ENCODE measurements at places on chromosomes 4 and X. TPM values are rescaled to one million over a fixed set of nuclear protein-coding genes. Genes with fewer than 3 reads are reported as not detected.

- peaks cover 43% of the 10 kb centered on the region for H3K4me1 ChIP-seq
- DNase-seq = no peak
- no peaks in the 10 kb centered on the region for H3K27me3 ChIP-seq
Measured at GRCh38 chrX:48935301-48935670, 16.5 kb upstream of the PIM2 start.

Gene H2BW2
- not detected for total RNA-seq

- no peak overlapping the region for H3K4me3 ChIP-seq
- no peak for DNase-seq
- H3K4me1 ChIP-seq = peaks cover 25% of the 10 kb centered on the region
- no peaks in the 10 kb centered on the region for H3K27me3 ChIP-seq
Measured at GRCh38 chr4:77023920-77024319, 51.9 kb downstream of the CCNI start.

DNA sequence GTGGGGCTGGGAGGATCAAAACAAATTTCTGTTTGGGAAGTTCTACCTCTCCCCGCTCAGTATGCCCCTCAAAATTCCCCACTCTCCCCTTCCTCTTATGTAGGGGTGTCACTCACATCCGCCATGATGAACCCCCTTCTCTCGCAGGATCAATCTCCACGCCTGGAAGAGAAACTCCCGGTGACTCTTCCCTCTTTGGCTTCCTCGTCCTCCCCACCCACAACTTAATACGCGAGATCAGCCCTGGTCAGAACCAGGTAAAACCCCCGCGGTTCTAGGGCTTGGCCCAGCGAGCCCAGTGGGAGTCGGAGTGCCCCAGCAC lies 427 bp downstream of the LAMTOR3 start:
- no peak for DNase-seq
- H3K4me1 ChIP-seq = peaks cover 29% of the 10 kb centered on the region
- no peaks in the 10 kb centered on the region for H3K27me3 ChIP-seq
- H3K4me3 ChIP-seq = peak overlapping the region; percentile 97

Gene MAGEA12
- not detected for total RNA-seq

- H3K27me3 ChIP-seq = peaks cover 8% of the 10 kb centered on the region
- DNase-seq = no peak
- H3K36me3 ChIP-seq = no peaks in the 10 kb centered on the region
Measured at GRCh38 chr4:41140410-41140809, 73.9 kb downstream of the APBB2 start.

Gene POLR2B
- 77.7 TPM for total RNA-seq

- H3K27ac ChIP-seq = no peak overlapping the region
- H3K4me1 ChIP-seq = peaks cover 8% of the 10 kb centered on the region
Measured at GRCh38 chr4:133150486-133151340, 1.6 kb downstream of the PCDH10 start.

GRCh38 chr4:32519060-32519459 lies 1798.9 kb downstream of the PCDH7 start:
- H3K27me3 ChIP-seq = no peaks in the 10 kb centered on the region
- H3K36me3 ChIP-seq = no peaks in the 10 kb centered on the region
- no peak for DNase-seq
- H3K4me1 ChIP-seq = no peaks in the 10 kb centered on the region
- H3K4me3 ChIP-seq = no peak overlapping the region

Gene PLXNA3
- 78.6 TPM for total RNA-seq

Gene GYPB
- not detected for total RNA-seq

- H3K36me3 ChIP-seq = no peaks in the 10 kb centered on the region
- H3K4me1 ChIP-seq = no peaks in the 10 kb centered on the region
- no peak overlapping the region for H3K27ac ChIP-seq
Measured at GRCh38 chr4:84091266-84091665, 407.8 kb downstream of the NKX6-1 start.

DNA sequence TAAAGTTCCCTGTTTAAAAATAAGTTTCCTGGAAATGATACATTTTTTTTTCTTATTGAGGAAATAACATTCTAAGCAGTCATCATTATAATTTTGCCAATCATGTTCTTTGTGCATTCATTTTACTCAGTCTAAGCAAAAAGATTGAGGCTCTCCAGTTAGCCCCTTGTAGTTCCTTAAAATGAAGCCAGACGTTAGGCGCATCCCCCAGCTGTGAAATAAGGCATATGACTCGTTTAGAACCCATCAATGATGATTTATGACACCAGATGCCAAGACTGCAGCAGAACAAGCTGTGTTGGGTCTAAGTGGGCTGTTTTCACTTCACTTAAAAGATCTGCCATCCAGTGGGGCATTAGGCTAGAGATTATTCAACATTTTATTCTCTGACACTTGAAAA lies 17.0 kb downstream of the PDGFC start:
- no peaks in the 10 kb centered on the region for H3K27me3 ChIP-seq
- H3K4me1 ChIP-seq = no peaks in the 10 kb centered on the region
- DNase-seq = no peak

DNA sequence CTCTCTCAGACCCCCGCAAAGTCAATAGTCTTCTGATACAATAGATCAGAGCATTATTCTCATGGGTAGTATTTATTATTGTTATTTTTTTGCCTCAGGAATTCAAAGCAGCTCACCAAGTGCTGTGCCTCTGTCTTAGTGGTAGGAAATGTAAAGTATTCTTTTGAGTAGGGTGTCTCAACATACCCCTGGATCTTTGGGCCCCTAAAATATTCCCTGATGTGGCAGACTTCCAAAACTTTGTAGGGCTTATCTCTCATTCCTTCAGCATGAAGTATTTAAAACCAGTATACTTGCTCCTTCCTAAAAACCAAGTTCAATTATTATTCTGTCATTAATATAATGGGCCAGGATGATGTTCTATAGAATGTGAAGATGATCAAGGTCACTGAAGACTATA lies 115.3 kb upstream of the ZNF827 start:
- no peak overlapping the region for H3K4me3 ChIP-seq
- DNase-seq = no peak
- no peak overlapping the region for H3K27ac ChIP-seq
- H3K36me3 ChIP-seq = peaks cover 2% of the 10 kb centered on the region
- H3K4me1 ChIP-seq = peaks cover 2% of the 10 kb centered on the region
- H3K27me3 ChIP-seq = peaks cover 6% of the 10 kb centered on the region

DNA sequence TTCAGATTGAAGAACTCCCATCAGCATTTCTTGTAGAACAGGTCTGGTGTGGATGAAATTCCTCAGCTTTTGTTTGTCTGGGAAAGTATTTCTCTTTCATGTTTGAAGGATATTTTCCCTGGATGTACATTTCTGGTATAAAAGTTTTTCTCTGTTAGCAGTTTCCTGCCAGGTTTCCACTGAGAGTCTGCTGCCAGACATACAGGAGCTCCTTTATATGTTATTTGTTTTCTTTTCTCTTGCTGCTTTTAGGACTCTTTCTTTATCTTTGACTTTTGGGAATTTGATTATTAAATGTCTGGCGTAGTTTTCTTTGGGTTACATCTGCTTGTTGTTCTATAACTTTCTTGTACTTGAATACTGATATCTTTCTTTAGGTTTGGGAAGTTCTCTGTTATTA lies 486.5 kb downstream of the ARAP2 start:
- DNase-seq = no peak
- H3K27ac ChIP-seq = no peak overlapping the region
- H3K4me3 ChIP-seq = no peak overlapping the region
- no peaks in the 10 kb centered on the region for H3K36me3 ChIP-seq
- no peaks in the 10 kb centered on the region for H3K4me1 ChIP-seq

- H3K4me1 ChIP-seq = no peaks in the 10 kb centered on the region
- DNase-seq = no peak
- no peak overlapping the region for H3K27ac ChIP-seq
- H3K27me3 ChIP-seq = peaks cover 38% of the 10 kb centered on the region
- H3K4me3 ChIP-seq = no peak overlapping the region
Measured at GRCh38 chr4:185950891-185951290, 118.1 kb upstream of the TLR3 start.

DNA sequence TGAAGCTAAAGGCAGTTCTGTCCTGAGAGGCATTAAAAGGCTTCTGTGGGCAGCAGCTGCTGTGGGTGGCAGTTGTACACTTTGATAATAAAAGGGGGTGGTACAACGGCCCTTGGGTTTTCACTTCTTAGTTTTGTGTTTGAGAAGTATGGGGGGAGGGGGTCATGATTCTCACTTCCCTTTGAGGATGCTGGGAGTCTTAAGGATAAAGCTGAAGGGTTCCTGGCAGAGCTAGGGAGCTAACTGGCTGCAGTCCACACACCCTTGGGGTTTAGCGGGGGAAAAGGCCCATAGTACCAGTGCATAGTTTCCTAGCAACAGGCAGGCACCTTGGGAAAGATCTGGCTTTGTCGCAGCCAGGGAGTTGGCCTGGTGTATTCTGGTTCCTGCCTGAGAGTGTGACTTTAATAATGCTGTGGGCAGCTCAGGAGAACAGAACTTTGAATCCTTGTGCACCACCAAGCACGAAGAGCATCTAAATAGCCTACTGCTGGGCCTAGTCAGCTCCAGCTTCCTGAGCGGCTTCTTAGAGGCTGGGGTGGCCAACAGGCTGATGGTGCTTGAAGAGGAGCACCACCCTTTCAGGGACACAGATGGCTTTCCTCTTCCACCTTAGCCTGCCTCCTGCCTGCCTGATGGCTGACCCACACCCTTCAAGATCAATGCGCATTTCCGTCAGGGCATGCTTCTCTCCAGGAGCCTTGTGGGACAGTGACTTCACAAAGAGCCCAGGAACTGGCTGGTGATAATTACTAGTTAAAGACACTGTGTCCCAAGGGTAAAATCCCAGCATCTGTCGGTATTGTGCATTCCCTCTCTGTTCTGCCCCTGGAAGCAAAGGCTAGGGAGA lies 12.5 kb downstream of the ZBTB33 start:
- no peak overlapping the region for H3K27ac ChIP-seq
- H3K4me3 ChIP-seq = no peak overlapping the region
- H3K27me3 ChIP-seq = no peaks in the 10 kb centered on the region
- no peaks in the 10 kb centered on the region for H3K36me3 ChIP-seq
- no peak for DNase-seq

- no peak overlapping the region for H3K27ac ChIP-seq
- peaks cover 4% of the 10 kb centered on the region for H3K27me3 ChIP-seq
- H3K36me3 ChIP-seq = no peaks in the 10 kb centered on the region
- no peak for DNase-seq
Measured at GRCh38 chrX:18353931-18354368, 538 bp downstream of the SCML2 start.

DNA sequence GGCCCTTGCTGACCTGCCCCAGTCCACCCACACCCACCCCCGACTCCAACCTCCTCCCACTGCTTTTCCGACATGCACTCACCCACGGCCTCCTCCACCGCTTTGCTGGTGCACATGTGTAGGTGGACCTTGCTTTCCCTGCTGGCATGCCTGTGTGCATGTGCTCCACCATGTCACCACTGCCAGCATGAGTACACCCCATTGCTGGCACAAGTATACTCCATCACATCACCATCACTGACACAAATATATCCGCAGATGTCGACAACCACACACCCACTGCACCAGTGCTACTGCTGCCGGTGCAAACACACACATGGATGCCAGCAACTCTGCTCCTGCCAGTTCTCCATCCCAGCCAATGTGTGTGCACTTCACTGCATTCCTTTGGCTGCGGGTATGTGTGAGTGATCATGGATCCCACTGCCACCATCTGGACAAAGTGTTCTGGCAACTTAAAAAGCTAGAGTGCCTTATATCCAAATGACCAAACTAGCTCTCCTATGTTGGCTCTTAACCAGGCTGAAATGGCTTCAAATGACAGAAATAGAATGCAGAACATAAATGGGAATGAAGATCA lies 1072.3 kb downstream of the RAPGEF2 start:
- H3K4me1 ChIP-seq = no peaks in the 10 kb centered on the region
- no peak for DNase-seq
- H3K27me3 ChIP-seq = no peaks in the 10 kb centered on the region
- no peaks in the 10 kb centered on the region for H3K36me3 ChIP-seq

Gene CENPVL2
- total RNA-seq = not detected

GRCh38 chrX:13024986-13025385 lies 19.4 kb downstream of the FAM9C start:
- no peaks in the 10 kb centered on the region for H3K27me3 ChIP-seq
- H3K36me3 ChIP-seq = peaks cover 2% of the 10 kb centered on the region
- peaks cover 26% of the 10 kb centered on the region for H3K4me1 ChIP-seq
- peak overlapping the region; percentile 97 for H3K27ac ChIP-seq
- no peak for DNase-seq
- peak overlapping the region; percentile 79 for H3K4me3 ChIP-seq

DNA sequence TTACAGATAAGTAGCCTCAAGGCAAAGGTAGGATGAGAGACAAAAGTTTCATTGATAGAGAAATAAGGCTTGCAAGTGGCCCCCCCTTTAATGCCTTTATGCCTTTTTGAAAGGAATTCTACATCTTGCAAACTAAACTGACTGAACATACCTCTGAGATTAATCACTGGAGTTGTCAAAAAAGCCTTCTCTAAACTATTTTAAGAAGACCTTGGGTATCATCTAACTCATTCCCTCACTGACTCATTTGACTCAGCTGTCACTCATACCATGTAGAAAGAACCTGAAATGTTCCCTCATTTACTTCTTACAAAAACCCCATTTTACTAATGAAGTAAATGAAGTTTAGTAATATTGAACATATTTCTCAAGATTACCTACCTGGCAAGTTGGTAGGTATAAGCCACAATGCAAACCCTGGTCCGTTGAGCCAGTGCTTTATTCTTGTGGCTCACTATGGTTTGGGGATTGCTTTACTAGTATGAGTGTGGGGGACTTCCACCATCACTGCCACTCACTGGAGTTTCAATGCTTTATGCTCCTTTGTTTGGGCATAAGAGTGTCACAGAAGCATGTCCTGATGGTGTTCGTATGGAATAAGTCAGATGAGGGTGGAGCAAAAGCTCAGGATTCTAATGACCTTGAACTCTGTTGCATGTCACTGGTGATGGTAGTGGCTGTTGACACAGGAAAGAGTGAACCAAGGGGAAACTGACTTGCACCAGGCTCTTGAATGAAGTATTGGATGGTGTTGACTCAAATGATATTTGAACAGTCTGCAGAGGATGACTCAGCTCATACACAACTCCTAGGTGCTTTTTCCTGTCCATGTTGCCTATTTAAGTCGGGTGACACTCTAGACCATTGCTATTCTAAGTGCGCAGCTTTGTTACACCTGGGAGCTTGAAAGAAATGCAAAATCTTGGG lies 305.5 kb upstream of the EMCN start:
- no peak overlapping the region for H3K4me3 ChIP-seq
- H3K27ac ChIP-seq = no peak overlapping the region
- no peaks in the 10 kb centered on the region for H3K27me3 ChIP-seq
- H3K4me1 ChIP-seq = no peaks in the 10 kb centered on the region
- no peaks in the 10 kb centered on the region for H3K36me3 ChIP-seq

DNA sequence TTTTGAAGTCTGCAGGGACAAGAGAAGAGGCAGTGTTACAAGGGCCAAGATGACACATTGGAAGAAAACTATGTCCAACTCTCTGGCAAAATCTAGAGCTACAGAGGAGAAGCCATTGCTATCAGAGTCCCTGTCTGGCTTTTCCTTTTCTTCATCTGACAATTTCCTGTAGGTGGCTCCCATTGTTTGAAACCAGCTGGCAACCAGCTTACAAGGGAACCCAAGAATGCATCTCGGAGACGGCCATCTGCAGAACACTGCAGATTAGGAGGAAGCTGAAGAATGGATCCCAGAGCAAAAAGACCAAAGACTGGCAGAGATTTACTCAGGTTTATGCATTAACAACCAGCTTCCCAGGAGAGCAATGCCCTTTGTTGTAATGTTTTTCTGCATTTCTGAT lies 216.2 kb upstream of the CTSO start:
- no peak overlapping the region for H3K4me3 ChIP-seq
- DNase-seq = no peak
- no peaks in the 10 kb centered on the region for H3K36me3 ChIP-seq
- H3K27ac ChIP-seq = no peak overlapping the region
- H3K27me3 ChIP-seq = no peaks in the 10 kb centered on the region
- H3K4me1 ChIP-seq = no peaks in the 10 kb centered on the region
